ENCODE measurements at places on chromosomes 5 and 9. TPM values are rescaled to one million over a fixed set of nuclear protein-coding genes. Genes with fewer than 3 reads are reported as not detected.

The LCN1 gene
- total RNA-seq: not detected

The EIF4E1B gene
- total RNA-seq: not detected

The SLC25A2 gene
- 2.4 TPM for total RNA-seq

The RNF208 gene
- total RNA-seq: not detected

The NSG2 gene
- not detected for total RNA-seq

The BTNL3 gene
- total RNA-seq: not detected

The TLR4 gene
- 29.5 TPM for total RNA-seq

The INSL4 gene
- total RNA-seq: not detected

The GFRA3 gene
- total RNA-seq: 0.30 TPM

The CTXN3 gene
- total RNA-seq: not detected

- H3K27ac ChIP-seq: no peak overlapping the region
- no peaks in the 10 kb centered on the region for H3K27me3 ChIP-seq
- H3K36me3 ChIP-seq: no peaks in the 10 kb centered on the region
- H3K4me3 ChIP-seq: no peak overlapping the region
These were observed 114.9 kb downstream of the AUH start for GRCh38 chr9:91246846-91247245.

DNA sequence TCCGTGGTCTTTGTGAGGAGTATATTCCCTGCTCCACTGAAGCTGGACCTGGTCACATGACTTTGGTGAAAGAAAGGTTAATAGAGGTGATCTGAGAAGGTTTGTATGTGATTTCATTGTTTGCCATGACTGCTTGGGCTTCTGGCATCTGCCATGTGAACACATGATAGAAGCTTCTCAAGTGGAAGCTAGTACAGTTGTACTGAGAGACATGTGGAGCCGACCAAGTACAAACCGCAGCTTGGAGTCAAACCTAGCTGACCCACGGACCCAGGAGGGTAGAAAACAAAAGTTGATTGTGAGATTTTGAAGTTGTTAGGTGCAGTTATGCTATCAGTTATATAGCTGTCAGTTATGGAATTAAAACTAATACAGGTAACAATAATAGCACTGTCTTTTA, 140.4 kb downstream of the CARTPT start:
- H3K27me3 ChIP-seq: no peaks in the 10 kb centered on the region
- no peak overlapping the region for H3K4me3 ChIP-seq
- no peak overlapping the region for H3K27ac ChIP-seq
- H3K36me3 ChIP-seq: no peaks in the 10 kb centered on the region

DNA sequence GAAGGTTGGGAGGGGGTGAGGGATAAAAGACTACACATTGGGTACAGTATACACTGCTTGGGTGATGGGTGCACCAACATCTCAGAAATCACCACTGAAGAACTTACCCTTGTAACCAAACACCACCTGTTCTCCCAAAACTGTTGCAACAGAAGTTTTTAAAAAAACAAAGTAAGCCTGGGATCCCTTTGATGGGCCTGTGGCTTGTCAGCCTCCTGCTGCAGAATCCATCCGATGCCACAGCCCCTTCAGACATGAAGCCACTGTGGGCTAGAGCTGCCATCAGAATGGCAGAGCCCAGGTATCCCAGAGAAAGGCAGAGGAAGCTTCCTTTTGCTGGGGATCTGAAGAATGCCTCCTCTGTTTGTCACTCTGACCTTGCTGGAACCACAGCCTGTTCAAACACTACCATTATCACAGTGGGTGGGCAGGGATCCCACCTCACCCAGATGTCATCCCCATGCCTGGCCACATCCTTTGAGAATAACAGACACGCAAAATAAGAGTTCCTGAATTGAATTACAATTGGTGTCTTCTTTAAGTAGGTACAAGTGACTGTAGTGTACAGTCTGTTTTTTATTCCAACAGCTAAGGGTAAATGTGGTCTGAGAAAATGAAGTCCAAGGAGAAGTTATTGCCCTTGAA, 78.1 kb upstream of the DIRAS2 start:
- H3K27me3 ChIP-seq: no peaks in the 10 kb centered on the region
- DNase-seq: no peak
- no peak overlapping the region for H3K27ac ChIP-seq
- no peaks in the 10 kb centered on the region for H3K36me3 ChIP-seq
- H3K4me3 ChIP-seq: no peak overlapping the region

GRCh38 chr9:116899337-116900006, 212.4 kb downstream of the TRIM32 start:
- H3K27me3 ChIP-seq: no peaks in the 10 kb centered on the region
- no peak for DNase-seq

GRCh38 chr5:84287951-84288350, 96.7 kb downstream of the EDIL3 start:
- H3K4me3 ChIP-seq: no peak overlapping the region
- DNase-seq: no peak
- no peak overlapping the region for H3K27ac ChIP-seq
- H3K36me3 ChIP-seq: no peaks in the 10 kb centered on the region
- H3K27me3 ChIP-seq: no peaks in the 10 kb centered on the region

DNA sequence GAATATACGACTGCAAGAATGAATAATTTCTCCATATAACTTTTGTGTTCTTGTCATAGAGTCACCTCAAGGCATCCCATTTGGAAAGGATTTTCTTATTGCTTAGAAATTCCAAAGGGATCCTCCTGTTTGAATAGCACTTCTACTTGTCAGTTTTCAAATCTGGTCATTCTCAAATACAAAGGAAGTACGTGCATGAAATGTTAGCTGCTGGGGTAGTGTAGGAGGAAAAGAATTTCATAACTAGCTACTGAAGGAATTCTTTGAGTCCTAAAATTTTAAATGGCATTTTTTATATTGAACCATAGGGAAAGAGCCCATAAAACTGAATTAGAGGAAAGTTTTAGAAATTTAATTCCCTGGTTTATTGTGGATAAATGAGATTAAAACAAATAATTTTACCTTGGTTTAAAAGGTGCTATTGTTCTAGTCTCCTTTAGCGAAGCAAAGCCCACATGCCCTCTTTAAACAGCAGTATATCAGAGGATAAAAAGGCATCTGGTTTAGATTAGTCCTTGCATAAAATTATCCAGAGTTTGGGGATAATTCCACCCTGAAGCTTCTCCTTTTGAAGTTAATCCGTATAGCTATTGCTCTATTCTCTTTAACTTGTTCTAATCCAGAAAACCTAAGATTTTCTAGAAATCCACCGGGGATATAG, 2.0 kb upstream of the MPDZ start:
- DNase-seq: no peak
- H3K4me3 ChIP-seq: no peak overlapping the region
- peak overlapping the region; percentile 12 for H3K27ac ChIP-seq
- peaks cover 6% of the 10 kb centered on the region for H3K4me1 ChIP-seq
- H3K27me3 ChIP-seq: no peaks in the 10 kb centered on the region
- H3K36me3 ChIP-seq: no peaks in the 10 kb centered on the region

DNA sequence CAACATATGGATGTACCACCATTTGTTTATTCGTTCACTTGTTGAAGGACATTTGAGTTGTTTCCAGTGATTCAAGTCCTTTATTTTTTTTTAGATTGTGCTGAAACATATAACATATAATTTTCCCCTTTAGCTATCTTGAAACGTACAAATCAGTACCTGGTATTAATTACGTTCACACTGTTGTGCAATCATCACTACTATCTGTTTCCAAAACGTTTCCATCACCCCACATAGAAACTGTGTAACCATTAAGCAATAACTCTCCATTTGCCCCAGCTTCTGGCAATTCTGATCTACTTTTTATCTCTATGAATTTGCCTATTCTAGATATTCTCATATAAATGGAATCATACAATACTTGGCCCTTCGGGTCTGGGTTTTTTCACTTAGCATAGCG, 116.0 kb downstream of the FGF1 start:
- no peaks in the 10 kb centered on the region for H3K4me1 ChIP-seq
- no peaks in the 10 kb centered on the region for H3K27me3 ChIP-seq
- no peak for DNase-seq
- peak overlapping the region; percentile 49 for H3K27ac ChIP-seq
- H3K4me3 ChIP-seq: no peak overlapping the region

DNA sequence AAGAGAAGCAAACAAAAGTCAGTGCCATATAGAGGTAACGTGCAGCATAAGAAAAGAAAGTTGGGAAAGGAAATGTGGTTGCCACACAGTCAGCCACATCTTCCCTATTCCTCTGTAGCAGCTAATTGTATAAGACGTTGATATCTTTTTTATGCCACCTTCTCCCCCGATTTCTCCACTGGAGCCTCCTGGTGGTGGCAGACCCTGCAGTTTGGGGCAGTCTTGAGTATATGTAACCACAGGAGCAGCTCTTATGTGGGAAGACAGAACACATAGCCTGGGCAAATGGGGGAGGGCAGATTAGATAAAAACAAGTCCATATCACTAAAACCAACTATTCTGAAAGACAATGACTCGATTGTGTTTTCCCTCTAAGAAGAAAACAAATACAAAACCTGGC, 99.7 kb downstream of the PLCXD3 start:
- no peak for DNase-seq
- H3K27me3 ChIP-seq: no peaks in the 10 kb centered on the region
- H3K4me3 ChIP-seq: no peak overlapping the region
- no peaks in the 10 kb centered on the region for H3K4me1 ChIP-seq

GRCh38 chr9:112520656-112521055, 34.0 kb downstream of the KIAA1958 start:
- H3K36me3 ChIP-seq: no peaks in the 10 kb centered on the region
- H3K27ac ChIP-seq: no peak overlapping the region
- H3K27me3 ChIP-seq: no peaks in the 10 kb centered on the region
- no peak overlapping the region for H3K4me3 ChIP-seq
- DNase-seq: no peak
- H3K4me1 ChIP-seq: no peaks in the 10 kb centered on the region

DNA sequence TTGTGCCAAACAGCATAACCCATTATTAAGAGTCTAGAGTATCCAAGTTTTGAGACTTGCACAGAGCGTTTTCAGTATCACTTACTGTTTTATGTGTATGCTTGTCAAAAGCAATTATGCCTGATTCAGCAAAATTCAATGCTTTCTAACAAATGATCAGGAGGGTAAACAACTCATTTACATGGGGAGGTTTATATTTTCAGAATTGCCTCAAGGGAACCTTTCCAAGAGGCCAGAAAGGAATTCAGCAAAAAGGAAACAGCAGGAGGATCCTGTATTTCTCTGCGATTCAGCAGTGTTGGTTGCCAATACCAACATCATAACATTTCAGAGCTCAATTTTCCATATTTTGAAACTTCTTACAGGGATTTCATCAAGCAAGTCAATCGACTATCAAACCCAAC, 69.3 kb upstream of the DAB2 start:
- H3K4me1 ChIP-seq: no peaks in the 10 kb centered on the region
- no peaks in the 10 kb centered on the region for H3K27me3 ChIP-seq
- H3K36me3 ChIP-seq: no peaks in the 10 kb centered on the region
- H3K4me3 ChIP-seq: no peak overlapping the region
- no peak for DNase-seq

GRCh38 chr9:68721666-68722330, 16.8 kb downstream of the PIP5K1B start:
- H3K27ac ChIP-seq: no peak overlapping the region
- no peak for DNase-seq
- no peaks in the 10 kb centered on the region for H3K4me1 ChIP-seq
- no peaks in the 10 kb centered on the region for H3K27me3 ChIP-seq
- H3K4me3 ChIP-seq: no peak overlapping the region
- H3K36me3 ChIP-seq: no peaks in the 10 kb centered on the region

GRCh38 chr9:109012009-109012875, 1.1 kb downstream of the CTNNAL1 start:
- no peaks in the 10 kb centered on the region for H3K27me3 ChIP-seq
- peak; percentile 72 for DNase-seq

GRCh38 chr9:136626740-136627642, 35.7 kb upstream of the EGFL7 start:
- no peaks in the 10 kb centered on the region for H3K4me1 ChIP-seq
- no peaks in the 10 kb centered on the region for H3K27me3 ChIP-seq
- H3K36me3 ChIP-seq: no peaks in the 10 kb centered on the region
- no peak for DNase-seq

GRCh38 chr5:9716838-9717281, 86.7 kb upstream of the TAS2R1 start:
- DNase-seq: no peak
- H3K27me3 ChIP-seq: no peaks in the 10 kb centered on the region
- no peaks in the 10 kb centered on the region for H3K36me3 ChIP-seq
- H3K4me1 ChIP-seq: no peaks in the 10 kb centered on the region
- no peak overlapping the region for H3K27ac ChIP-seq
- no peak overlapping the region for H3K4me3 ChIP-seq

- no peak for DNase-seq
- H3K4me1 ChIP-seq: no peaks in the 10 kb centered on the region
- H3K27me3 ChIP-seq: no peaks in the 10 kb centered on the region
- H3K27ac ChIP-seq: no peak overlapping the region
These were observed 8.0 kb downstream of the PDCD1LG2 start for GRCh38 chr9:5518171-5518936.

- no peaks in the 10 kb centered on the region for H3K36me3 ChIP-seq
- H3K27ac ChIP-seq: peak overlapping the region; percentile 47
- H3K4me1 ChIP-seq: no peaks in the 10 kb centered on the region
- H3K4me3 ChIP-seq: no peak overlapping the region
- H3K27me3 ChIP-seq: no peaks in the 10 kb centered on the region
These were observed 210.8 kb downstream of the ADAMTSL1 start for GRCh38 chr9:18684593-18685317.

- no peaks in the 10 kb centered on the region for H3K36me3 ChIP-seq
- H3K27me3 ChIP-seq: no peaks in the 10 kb centered on the region
- no peak for DNase-seq
- no peak overlapping the region for H3K27ac ChIP-seq
- no peak overlapping the region for H3K4me3 ChIP-seq
- no peaks in the 10 kb centered on the region for H3K4me1 ChIP-seq
These were observed 71.0 kb upstream of the IL7R start for GRCh38 chr5:35785601-35786085.

GRCh38 chr9:89364666-89365531, 46.6 kb downstream of the SECISBP2 start:
- DNase-seq: peak; percentile 11
- no peaks in the 10 kb centered on the region for H3K4me1 ChIP-seq
- H3K36me3 ChIP-seq: no peaks in the 10 kb centered on the region
- H3K4me3 ChIP-seq: no peak overlapping the region
- H3K27me3 ChIP-seq: no peaks in the 10 kb centered on the region

Data from uterus (tissue), 4 donors.